ENCODE measurements at places on chromosomes 2 and 18.

- peak; percentile 50 for DNase-seq
These were observed 86.2 kb downstream of the METTL8 start for GRCh38 chr2:171347591-171348032.

DNA sequence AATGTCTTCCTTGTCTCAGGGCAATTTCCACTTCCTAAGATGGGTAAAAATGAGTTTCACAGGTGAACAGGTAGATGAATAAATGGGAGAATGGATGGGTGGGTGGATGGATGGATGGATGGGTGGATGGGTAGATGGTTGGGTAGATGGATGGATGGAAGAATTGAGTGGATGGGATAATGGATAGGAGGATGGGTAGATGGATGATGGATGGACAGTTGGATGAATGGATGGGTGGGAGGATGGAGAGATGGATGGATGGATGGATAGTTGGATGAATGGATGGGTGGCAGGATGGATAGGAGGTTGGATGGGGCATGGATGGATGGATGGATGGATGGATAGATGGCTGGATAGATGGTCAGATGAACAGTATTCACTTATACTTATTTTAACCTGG is 90.9 kb downstream of the LRRC30 start:
- DNase-seq = no peak

- DNase-seq = peak; percentile 47
These were observed 218.8 kb downstream of the HDAC4 start for GRCh38 chr2:239181903-239182581.

DNA sequence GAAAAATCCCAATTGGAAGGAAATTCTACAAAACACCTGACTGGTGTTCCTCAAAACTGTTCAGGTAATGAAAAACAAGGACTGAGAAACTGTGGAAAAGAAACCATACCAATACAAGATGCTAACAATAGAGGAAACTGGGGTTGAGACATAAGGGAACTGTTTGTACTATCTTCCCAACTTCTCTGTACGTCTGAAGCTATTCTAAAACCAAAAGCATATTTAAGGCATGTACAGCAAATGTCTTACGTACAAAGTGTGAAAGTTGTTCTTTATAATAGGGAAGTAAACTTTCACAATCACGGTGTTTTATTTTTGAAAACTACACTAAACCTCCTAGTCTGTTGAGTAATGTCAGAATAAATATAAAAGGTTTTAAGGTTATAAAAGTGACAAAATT is 776.1 kb upstream of the RAB6C start:
- DNase-seq = no peak

DNA sequence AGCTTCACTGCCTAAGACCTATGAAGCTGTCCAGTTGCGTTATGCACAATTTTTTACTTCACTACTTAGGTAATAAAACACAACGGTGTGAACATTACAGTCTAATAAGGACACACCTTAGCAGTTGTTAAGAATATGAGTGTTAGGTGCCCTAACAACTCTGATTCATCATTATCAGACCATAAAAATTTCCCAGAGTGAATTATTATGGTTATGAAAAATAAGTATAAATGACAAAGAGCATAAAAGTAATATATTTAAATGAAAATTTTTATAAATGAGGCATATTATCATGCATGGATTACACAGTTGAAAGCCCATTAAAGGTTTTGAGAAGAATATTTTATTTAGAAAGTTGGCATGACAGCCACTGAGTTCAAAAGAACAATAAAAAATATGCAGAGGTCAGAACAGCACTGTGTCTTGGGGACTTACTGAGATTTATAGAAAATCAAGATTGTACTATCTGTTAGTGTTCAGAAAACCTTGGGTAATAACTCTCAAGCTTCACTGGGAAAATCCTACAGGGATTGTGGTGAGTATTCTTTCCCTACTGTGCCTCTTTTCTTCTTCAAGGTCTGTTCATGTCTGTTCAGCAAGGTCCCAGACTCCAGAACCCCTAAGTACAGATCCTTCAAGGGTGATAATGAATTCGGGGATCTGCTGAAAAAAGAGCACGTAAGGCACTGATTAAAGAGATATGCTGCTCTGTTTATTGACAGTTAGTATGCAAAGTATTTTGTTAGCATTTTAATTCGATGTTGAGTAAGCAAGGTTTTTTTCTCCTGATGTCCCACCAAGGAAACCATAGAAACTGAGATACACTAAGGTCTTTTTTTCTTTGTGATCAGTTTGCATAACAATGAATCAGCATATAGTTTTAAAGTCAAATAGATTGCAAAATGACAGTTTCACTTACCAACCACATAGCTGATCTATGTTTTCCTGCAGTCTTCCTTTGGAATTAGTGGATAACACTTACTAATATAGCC is 250.0 kb downstream of the DSEL start:
- no peak for DNase-seq

GRCh38 chr18:75364512-75365253 is 62.8 kb downstream of the SMIM21 start:
- no peak for DNase-seq

- peak; percentile 88 for DNase-seq
These were observed at the start of gene ITGA6 for GRCh38 chr2:172427256-172427989. Gene ITGA6 (plus strand): TSS chr2:172427586.

GRCh38 chr2:217098435-217098834 is 238.6 kb upstream of the TNP1 start:
- no peak for DNase-seq

DNA sequence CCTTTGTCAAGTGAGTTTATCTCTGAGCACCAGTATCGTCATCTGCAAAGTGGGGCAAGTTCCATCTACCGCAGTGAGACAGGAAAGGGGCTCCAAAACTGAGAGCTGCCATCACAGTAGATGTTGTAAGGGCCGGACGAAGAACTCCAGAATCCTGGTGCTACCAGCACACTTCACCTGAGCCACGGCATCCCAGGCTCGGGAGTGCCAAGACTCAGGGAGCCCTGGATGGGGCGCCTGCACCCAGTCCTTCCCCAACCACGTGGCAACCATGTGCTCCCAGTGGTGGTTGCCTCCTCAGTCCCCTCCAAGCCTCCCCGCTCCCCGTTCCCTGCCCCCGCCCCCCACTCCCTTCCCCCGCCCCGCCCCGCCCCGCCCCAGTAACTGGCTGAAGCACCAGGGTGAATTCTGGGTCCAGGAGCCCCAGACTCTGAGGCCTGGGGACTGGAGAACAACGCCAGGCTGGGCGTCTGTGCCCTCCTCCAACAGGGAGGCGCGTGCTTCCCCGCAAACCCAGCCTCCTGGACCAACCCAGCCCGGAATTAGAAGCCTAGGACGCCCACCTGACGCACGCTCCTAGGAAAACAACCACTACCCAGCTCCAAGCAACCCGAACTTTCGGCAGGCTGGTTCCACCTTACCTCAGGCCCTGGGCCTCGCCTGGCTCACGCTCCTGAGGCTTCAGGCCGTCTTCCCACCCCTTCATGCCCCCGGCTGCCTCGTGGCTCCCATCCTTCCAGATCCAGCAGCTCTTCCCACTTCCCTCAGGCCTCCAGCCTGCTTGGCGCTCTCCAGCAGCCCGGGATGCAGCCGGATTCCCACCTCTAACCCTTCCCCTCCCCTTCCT is 67.6 kb downstream of the LAMA3 start:
- DNase-seq = no peak

DNA sequence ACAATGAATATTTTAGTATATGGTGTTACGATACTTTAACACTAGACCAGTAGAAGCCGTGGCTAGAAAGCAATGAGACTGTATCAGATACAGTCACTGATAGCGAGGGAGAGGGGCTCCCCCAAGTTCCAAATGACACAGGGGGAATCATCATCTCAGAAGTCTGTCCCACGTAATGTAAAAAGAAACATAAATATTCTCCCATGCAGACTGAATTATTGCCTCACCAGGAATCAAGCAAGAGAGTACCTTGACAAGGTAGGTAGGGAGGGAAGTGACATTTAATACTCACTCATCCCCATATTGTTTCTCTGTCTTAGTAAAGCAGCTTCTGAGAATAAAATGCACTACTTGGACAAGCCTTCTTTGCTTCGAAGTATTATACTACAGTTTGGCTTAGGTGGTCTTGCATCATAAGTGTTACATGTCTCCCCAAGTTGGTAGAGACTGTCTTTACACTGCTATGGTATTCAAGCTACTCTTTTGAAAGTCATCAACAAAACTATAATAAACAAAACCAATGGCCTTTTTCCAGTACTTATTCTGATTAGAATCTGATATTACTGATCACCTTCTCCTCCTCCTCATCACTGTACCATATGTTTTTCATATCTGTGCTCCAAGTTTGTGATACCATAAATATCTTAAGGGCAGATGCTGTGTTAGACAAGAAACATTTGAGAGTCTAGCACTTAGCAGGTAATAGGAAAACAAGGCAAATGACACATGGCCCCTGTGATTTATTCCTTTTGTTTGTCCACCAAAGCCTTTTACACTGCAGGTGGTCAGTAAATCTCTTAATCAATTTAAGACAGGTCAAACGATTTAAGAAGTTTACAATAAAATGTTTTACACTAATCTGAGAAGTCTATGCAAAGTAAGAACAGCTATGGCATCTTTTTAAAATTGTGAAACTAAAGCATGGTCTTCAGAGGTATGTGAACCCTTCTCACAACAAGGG is 2.7 kb downstream of the LAPTM4A start:
- DNase-seq = no peak

- DNase-seq = no peak
These were observed 85.2 kb downstream of the BIRC6 start for GRCh38 chr2:32442020-32442467.

DNA sequence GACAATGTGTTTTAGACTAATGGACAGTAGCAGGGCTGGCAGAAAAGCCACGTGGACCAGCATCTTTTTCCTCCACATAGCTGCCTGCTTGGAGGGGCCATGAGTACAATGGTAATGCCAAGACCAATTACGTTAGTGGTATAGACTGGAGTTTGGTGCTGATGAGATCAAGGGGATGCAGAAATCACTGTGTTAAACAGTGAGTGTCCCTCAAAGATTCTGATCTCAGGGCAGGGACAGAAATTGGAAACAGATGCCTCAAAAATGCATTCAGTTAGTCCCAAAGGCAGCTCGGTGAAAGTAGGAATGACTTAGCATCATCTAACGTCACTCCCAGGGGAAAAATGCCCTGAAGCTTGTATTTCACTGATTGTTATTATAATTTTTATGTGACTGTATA is 72.4 kb downstream of the SLC16A14 start:
- DNase-seq = no peak

- DNase-seq = peak; percentile 13
These were observed 44.9 kb downstream of the CPO start for GRCh38 chr2:206984206-206984605.
